Epithelial cell of prostate (primary cell): ENCODE measurements at places on chromosomes 11 and 22.

- no peak for DNase-seq
Observed at GRCh38 chr11:94150704-94151685, 22.4 kb downstream of the PANX1 start.

DNA sequence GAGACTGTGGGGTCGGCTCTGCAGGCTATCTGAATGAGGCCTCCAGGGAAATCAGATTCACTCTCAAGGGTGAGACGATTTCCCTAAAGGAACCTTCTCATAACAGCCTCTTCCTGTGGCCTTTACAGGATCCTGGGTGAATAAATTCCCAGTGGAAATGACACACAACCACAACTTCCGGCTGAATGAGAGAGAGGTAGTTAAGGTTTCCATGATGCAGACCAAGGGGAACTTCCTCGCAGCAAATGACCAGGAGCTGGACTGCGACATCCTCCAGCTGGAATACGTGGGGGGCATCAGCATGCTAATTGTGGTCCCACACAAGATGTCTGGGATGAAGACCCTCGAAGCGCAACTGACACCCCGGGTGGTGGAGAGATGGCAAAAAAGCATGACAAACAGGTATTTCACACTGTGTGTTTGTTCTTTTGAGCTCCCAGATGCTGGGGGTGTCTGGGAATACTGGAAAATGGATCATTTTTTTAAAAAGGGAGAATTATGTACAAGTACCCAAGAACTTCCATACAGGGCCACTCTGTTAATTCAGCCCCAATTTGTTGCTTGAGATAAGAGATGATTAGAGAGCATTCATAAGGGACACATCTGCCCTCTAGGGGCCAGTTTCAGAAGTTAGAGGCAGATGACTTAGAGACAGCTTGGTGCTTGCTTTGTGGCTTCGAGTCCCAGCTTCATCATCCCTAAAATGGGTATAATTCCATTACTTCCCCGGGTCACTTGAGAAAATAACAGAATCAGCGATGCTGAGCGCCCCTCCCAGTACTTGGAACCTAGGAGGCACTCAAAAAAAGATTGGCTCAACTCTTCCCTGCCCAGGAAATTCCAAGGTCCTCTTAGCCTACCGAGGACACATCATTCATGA lies 10.2 kb downstream of the SERPIND1 start:
- no peak for DNase-seq

DNA sequence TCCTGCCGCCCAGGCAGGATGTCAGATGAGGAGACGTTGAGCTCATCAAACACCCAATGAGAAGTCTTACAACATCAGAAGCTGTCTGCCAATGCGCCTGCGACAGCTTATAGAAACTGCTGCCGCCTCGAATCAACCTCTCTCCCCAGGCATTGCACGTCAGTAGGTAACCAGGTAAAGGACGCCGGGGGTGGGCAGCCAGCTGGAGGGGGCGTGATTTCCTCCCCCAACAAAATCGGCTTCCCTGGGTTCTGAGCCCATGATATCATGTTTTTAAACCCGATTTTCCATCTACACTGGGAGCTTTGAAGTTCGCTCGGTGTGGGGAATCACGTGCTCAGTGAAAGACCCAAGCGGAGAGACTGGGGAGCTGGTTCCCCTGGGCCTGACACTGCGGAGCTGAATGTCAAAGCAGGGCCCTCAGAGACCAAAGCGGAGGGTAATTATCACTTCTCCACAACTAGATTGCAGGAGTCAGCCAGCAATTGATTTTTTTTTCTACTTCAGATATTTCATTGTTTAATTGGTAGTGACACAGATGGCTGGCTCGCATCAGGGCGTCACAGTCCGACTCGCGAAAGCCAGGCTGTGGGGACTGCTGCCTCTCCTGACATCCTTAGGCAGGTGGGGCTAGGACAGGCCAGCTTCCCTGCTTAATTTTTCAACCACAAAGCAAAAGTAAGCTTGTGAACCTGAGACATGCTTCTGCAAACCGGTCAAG lies 15.4 kb downstream of the FAM83F start:
- DNase-seq, result no peak

- DNase-seq, result no peak
Observed at GRCh38 chr11:27977031-27977430, 130.9 kb downstream of the KIF18A start.

DNA sequence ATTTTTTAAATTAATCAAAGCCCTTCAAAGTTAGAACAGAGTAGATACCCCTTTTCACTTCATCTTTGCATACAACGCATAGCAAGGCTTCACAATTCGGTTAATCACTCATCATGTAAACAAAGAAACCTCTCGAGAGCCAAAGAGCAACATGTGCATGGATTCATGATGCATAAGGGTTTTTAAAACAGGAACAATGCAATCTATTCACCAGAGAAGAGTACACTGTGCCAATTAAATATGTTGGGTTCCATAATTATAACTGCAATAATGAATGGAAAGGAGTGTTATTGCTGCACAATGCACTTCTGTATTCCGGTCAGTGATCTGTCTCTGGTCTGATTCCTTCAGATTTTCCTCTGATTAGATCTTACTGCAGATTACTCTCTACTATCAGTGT lies 45.3 kb downstream of the CADM1 start:
- DNase-seq, result no peak

DNA sequence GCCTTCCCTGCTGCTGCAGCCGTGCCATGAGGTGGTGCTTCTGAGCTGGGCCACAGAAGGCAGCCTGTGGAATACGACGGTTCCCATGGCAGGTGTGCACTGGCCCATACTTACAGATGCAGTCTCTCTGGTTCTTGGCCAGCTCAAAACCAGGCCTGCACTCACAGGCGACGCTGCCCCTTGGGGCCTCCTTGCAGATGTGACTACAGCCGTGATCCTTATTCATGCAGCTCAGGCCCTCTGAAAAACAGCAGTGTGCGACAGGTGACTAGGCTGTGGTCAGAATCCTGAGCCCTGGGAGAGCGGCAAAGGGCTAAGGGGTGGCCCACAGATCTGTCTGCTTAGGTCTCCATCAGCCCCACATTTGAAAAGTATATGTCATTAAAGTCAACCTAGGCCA lies 22.1 kb downstream of the SCUBE2 start:
- no peak for DNase-seq

GRCh38 chr11:79439886-79440570 lies 802 bp downstream of the TENM4 start:
- DNase-seq, result no peak

DNA sequence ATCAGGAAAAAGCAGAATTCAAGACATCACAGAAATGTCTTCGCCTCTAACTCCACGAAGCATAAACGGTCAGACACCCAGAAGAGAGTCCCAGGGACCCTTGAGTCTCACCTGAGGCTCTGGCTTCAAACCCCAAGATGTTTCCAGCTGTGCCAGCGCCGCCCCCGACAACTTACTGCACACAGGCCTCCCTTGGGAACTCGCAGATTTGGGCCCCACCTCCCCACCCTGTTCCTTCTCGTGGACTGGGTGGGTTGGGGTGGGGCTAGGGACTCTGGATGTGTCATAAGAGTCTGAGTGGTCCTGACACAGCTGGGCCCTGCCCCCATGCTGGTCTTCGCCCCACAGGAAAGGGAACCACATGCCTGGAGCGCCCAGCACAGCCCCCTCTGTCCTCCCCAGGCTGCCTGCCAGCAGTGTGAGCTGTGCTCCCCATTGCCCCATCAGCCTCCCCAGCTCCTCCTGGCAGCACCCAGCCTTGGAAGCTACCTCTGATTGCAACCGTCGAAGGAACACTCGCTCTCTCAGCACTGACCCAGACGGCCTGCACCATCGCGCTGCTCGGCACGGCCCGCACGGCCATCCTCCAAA lies 147.5 kb downstream of the CRYBB2 start:
- no peak for DNase-seq

DNA sequence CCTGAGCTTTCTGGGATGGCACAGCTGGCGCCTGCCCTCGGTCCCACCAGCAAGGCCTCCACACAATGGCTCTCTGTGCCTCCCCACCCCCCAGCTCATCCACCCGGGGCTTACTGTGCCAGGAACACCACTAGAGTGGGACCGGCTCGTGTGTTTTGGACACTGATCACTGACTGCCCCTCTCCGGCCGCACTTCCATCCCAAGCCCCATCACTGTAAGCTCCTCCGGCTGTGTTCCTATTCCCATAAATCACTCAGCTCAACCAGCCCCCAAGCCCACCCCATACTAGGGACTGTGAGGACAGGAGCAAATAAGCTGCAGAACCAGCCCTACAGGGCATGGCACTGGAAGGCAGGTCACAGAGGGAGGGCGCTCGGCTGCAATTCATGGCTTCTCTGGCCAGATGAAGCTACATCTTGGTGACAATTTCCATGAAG lies 7.3 kb downstream of the APBB1 start:
- DNase-seq, result no peak

DNA sequence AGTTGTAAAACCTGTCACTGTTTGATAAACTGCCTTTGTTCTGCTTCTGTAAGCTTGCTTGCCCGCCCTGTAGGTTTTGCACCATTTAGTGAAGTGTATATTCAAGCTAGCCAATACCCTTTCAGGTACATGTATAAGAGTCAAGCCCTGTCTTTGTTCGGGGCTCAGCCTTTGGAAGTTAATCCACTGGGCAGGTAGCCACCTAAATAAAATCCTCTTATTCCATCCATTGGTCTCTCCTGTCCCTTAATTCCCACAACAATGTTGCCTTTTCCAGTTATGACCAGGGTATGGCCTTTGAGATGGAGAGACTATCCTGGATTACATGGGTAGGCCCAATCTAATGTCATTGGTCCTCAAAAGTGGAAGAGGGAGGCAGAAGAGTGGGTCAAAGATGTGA lies 34.0 kb downstream of the NXPE1 start:
- DNase-seq, result no peak

GRCh38 chr11:133500936-133501335 lies 31.4 kb downstream of the OPCML start:
- DNase-seq, result no peak

- DNase-seq, result no peak
Observed at GRCh38 chr11:4643076-4643475, 706 bp upstream of the OR51E1 start.

GRCh38 chr11:121530257-121530656 lies 77.5 kb upstream of the SORL1-AS1 start:
- no peak for DNase-seq

- no peak for DNase-seq
Observed at GRCh38 chr11:119087747-119088241, 3.1 kb downstream of the HMBS start.

DNA sequence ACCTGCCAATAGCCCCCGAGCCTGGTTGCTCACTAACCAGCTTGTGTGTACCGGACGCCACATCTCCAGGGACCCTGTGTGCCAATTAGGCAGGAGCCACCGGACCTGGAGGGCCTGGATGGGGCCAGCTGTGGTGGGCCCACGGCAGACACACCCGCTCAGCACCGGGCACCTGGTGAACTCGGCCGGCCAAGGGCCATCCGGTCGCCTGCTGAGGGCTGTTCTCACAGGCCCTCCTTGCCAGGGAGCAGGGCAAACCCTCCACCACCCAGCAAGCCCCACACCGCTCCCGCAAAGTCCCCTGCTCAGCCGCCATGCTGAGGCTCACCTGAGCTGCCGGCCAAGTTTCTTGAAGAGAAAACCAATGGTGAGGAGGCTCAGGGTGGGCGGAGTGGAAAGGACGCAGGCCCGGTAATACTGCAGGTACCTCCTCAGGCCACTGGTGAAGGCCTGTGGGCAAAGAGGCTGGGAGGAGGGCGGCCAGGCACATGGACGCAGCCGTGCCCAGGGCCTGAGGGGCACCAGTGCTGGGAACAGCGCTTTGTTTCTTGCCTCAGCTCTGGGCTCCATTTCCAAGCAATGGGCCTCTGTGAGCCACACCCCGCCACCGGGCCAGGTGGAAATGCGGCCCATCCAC lies 17.1 kb downstream of the TUBGCP6 start:
- DNase-seq, result no peak

DNA sequence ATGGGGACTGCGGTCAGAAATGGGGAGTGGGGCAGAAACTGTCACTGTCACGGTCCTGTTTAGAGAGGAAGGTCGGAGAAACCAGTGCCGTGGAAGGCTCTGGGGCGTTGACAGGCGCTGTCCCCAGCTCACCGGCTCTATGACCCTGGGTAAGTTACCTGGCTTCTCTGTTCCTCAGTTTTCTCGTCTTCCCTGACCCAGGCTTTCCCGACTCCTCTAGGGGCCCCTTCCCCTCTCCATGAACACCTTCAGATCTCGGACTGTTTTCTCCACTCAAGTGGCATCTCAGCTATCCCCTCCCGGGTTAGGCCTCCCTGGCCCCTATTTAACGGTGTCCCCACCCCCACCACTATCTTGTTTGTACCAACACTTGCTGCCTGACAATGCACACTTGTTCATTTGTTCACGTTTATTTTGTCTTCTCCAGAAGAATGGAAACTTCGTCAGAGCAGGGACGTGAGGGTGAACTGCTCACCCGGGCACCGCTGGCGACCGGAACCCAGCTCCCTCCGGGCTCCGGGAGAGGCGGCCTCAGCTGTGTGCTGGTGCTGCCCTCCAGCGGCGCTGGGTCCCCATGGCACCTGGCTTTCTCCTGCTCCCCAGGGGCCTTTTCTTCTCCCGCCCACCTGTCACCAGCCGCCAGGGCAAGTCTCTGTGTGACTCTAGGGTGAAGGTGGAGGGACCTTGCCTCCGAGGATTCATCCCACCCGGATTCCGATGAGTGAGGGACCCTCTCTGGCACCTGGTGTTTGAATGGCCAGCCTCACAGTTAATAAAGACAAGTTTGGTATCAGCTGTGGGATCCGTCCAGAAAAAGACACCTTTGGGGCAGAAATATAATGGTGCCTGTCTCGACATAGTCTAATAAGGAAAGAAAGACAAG lies 33.1 kb upstream of the SLC35C1 start:
- no peak for DNase-seq

DNA sequence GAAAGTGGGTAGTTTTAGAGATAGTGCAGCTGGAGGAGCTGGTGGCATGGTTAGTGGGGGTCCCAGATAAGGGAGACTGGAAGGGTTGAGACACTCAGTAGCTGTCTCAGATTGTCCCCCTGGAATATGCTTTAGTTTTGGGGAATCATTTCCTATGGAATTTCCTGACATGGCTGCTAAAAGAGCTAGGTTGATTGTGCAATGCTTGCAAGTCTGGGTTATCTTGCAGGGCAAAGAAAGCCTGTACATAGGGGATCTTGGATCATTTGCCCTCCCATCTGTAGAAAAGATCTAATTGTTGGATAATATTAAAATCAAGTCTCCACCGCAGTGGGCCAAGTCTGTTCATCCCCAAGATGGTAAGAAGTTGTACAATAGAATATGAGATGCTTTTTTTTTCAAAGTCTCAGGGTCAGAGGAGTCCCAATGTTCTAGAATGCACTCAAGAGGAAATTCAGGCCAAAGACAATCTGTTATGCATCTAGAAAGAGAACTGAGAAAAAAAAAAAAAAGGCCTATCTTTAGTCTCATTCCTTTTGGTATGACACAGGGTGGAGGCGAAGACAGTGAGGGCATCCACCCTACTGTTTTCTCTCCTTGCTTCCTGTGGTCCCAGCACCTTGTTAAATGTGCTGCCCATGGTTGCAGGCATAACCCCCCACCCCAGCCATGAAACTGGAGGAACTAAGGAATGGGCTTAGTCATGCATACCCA lies 20.2 kb downstream of the MS4A6E start:
- no peak for DNase-seq

DNA sequence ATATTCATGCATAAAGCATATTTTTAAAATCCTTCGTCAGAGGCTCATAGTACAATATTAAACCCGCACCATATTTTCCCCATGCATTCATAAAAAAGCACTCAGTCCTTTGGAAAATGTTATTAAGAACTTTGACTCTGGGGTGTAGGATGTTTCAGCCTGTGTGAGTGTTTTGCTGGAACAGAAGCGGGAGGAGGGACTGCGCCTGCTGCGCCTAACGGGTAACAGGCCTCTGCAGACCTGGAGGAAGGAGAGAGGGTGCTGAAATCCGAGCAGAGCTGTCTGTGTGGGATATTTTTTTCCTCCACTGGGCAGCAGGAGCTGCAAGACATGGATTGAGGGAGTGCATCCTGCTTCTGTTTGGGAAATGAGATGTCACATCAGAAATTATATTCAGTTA lies 483.0 kb downstream of the BRD1 start:
- DNase-seq, result no peak
